Ureter (tissue), 1 donor: ENCODE measurements at places on chromosomes 11 and 22. TPM values are rescaled to one million over a fixed set of nuclear protein-coding genes. Genes with fewer than 3 reads are reported as not detected.

XRRA1 gene
- 14.1 TPM for total RNA-seq

MRGPRX4 gene
- total RNA-seq, result not detected

APLNR gene
- 4.7 TPM for total RNA-seq

HEPHL1 gene
- total RNA-seq, result not detected

POLR3H gene
- total RNA-seq, result 54.2 TPM

TMEM86A gene
- 4.6 TPM for total RNA-seq

RIBC2 gene
- total RNA-seq, result 2.1 TPM

MPEG1 gene
- total RNA-seq, result 9.4 TPM

OR6T1 gene
- not detected for total RNA-seq

RAG1 gene
- 1.1 TPM for total RNA-seq

DUSP8 gene
- total RNA-seq, result 6.0 TPM

TEX12 gene
- 0.68 TPM for total RNA-seq

FOLR2 gene
- 4.5 TPM for total RNA-seq

GTSE1 gene
- 1.6 TPM for total RNA-seq

C11orf97 gene
- not detected for total RNA-seq

ANO9 gene
- 17.9 TPM for total RNA-seq

MPZL3 gene
- 7.9 TPM for total RNA-seq

LTBP3 gene
- total RNA-seq, result 120 TPM

WT1 gene
- 0.49 TPM for total RNA-seq

UQCR10 gene
- 104 TPM for total RNA-seq

PNPLA5 gene
- not detected for total RNA-seq

WNT11 gene
- total RNA-seq, result 1.7 TPM

MYO18B gene
- total RNA-seq, result 0.34 TPM

ACTN3 gene
- total RNA-seq, result 0.16 TPM

MORC2 gene
- total RNA-seq, result 31.2 TPM

POU2AF2 gene
- 1.2 TPM for total RNA-seq

RIC3 gene
- total RNA-seq, result 60.8 TPM

RTN4RL2 gene
- 1.5 TPM for total RNA-seq

CDC45 gene
- total RNA-seq, result 1.1 TPM

KDM4E gene
- total RNA-seq, result not detected

MMP12 gene
- not detected for total RNA-seq

IL18BP gene
- 13.1 TPM for total RNA-seq

CYTH4 gene
- total RNA-seq, result 16.3 TPM

HORMAD2 gene
- total RNA-seq, result not detected

GLYAT gene
- not detected for total RNA-seq

EIF4ENIF1 gene
- total RNA-seq, result 45.7 TPM

OR5D14 gene
- not detected for total RNA-seq

MFNG gene
- 20.3 TPM for total RNA-seq

KCNJ5 gene
- 0.94 TPM for total RNA-seq
